CD4-positive, alpha-beta T cell treated with Interleukin-4 for 4 hours (primary cell): ENCODE measurements at places on chromosomes 7 and 10.
A peak's percentile ranks its signal among the peaks of the same experiment; 100 is the strongest.

DNA sequence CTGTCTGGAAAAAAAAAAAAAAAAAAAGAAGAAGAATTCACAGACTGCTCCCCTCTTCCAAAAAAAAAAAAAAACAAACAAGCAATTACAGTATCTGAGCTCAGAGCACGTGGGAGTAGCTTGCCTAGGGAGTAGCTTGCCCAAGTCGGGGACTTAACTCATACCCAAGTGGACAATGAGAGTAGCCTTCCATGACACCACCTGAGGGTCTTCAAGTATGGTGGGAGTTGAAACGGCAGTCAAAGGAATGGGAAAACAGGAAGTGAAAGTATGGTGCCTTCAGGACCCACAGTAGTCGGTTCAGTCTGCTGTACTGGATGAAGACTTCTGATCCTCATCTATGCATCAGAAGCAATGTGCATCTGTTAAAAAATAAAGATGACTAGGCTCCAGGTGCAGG is 10.6 kb downstream of the VOPP1 start:
- no peak for DNase-seq

GRCh38 chr10:123911866-123912265 is 20.3 kb upstream of the CPXM2 start:
- DNase-seq = no peak

DNA sequence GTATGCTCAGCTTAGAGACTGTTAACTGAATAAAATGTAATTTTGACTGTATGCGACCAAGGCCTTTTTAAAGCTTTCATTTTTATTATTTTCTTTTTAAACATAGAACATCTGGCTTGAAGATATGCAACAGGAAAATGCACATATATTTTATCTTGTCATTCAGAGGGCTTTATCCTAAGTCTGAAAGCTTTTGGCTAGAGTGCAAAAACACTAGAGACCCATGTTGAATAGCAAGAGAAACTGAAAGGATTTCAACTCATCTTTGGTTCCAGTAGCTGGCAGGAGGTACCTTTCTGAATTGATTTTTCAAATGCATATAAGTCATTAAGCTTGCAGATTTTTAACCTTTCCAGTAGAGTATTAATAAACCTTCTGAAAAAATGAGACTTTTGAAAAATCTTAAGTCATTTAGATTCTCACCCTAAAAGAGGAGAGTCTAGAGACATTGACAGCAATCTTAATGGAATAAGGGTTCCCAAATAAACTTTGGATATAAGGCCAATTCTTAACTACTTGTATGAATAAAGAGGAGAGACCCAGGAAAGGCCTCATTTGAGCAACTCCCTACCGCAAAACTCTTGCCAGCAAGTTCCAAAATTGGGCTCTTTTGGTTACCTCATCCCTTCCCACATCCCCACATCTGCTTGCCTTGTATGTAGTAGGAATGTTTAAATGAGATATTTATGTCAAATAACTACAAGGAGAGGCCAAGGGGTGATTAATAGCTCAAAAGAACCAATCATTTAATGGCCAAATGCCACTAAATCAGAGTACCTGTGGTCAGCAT is 454.4 kb downstream of the HTR7 start:
- DNase-seq = no peak

DNA sequence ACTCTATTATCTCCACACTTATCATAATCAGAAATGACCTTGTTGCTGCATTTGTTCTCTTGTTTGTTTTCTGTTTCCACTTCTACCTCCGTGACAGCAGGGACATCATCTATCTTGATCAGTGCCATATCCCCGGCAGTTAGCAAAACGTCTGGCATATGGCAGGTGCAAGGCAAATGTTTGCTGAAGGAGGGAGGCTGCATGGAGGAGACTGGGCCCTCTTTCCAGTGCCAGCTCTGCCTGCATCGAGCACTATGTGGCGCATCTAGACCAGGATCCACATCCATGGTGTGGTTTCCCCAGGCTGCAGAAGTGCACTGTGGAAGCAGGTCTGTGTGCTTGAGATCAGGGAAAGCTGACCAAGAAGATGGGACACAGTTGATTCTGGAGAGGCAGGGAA is 181.2 kb downstream of the KCNMA1 start:
- DNase-seq = no peak

DNA sequence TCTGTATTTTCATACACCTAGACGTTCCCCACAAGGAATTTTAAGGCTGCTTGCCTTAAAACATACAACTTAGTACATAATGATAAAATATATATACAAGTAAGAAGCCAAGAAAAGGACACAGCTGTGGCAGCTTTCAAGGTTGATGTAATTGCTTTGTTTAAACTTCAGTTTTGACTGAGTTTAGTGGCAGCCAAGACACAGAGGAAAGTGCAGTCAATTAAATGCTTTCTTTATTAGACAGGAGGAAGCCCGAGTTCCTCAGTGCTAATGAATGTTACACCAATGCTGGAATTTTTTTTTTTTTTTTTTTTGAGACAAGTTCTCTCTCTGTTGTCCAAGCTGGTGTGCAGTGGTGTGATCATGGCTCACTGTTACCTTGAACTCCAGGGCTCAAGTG is 11.2 kb upstream of the STK31 start:
- DNase-seq = no peak

GRCh38 chr7:84729284-84729683 is 457.6 kb downstream of the SEMA3D start:
- DNase-seq = no peak

DNA sequence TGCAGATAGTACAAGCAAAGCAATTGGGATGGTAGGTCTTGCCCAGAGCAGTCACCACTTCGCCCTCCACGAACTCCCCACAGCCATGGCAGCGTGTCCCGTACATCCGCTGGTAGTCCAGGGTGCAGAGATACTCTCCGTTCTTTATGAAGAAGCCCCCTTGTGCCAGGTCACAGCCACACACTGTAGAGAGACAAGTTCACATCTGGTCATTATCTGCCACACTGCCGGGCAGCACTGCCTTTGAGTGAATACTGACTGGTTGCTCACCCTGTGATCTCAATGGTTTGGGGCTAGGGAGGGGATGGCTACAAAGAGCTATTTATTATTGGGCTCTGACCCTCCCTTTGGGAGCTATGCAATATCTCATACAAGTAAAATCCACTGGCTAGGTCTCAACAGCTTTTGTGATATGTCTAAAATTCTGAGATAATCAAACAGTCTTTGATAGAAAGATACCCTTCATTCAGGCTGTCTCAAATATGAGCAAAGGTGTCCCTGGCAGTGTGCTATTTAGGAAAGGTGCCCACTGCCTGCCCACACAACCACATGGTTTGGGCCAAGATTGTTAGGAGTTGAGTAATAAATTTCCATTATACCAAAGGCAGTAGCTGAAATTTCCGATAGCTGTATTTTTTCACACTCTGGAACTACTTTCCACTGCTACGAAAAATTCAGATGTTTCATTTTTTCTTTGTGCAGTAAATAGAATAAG is 82.5 kb downstream of the ABLIM1 start:
- no peak for DNase-seq

DNA sequence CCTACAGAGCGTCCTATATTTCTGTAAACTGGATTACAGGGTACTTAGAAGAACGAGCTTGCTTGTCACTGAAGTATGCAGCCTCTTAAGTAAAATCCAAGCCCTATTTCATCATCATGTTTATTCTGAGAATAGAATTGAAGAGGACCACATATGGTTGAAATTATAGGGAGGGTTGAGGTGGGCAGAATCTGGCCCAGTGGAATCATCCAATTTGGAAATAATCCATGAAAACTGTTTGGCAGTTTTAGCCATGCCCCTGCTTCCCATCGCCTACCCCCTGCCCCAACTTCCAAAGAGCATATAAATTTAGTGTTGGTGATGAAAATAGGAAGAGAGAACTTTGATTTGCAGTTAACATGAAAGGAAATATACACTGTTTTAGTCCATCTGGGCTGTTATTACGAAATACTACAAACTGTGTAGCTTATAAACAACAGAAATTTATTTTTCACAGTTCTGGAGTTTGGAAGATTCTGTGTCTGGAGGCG is 150.4 kb downstream of the PRKG1 start:
- no peak for DNase-seq

DNA sequence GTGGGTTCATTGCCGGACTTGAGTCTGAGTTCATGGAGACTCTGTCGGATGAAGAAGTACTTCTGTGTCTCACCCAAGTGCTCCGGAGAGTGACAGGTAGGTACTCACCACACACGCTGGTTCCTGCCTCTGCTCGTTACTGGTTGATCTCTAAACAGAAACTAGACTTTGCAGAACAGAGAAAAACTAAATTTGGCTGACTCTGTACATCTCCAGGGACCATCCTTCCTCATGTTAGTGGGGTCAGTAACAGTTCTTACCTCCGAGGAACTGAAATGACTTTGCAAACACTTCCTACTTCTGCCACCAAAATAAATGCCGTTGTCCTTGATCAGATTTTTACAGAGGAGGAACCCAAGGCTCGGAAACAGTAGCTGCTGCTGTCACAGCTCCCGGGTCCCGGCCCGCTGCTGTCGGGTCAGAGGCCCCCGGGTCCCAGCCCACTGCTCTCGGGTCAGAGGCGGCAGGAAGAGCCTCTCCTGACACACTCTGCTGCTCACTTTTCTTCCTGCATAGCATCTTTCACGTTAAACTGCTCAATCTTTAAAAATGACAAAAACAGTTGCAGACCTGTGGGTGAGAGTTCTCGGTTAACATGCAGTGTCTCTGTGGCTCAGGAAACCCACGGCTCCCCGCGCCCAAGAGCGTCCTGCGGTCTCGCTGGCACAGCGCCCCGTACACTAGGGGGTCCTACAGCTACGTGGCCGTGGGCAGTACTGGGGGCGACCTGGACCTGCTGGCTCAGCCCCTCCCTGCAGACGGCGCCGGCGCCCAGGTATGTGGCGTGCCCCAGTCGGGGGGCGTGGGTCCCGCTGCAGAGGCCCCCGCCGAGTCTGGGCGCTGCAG is 4.8 kb upstream of the MTG1 start:
- DNase-seq = peak; percentile 63

DNA sequence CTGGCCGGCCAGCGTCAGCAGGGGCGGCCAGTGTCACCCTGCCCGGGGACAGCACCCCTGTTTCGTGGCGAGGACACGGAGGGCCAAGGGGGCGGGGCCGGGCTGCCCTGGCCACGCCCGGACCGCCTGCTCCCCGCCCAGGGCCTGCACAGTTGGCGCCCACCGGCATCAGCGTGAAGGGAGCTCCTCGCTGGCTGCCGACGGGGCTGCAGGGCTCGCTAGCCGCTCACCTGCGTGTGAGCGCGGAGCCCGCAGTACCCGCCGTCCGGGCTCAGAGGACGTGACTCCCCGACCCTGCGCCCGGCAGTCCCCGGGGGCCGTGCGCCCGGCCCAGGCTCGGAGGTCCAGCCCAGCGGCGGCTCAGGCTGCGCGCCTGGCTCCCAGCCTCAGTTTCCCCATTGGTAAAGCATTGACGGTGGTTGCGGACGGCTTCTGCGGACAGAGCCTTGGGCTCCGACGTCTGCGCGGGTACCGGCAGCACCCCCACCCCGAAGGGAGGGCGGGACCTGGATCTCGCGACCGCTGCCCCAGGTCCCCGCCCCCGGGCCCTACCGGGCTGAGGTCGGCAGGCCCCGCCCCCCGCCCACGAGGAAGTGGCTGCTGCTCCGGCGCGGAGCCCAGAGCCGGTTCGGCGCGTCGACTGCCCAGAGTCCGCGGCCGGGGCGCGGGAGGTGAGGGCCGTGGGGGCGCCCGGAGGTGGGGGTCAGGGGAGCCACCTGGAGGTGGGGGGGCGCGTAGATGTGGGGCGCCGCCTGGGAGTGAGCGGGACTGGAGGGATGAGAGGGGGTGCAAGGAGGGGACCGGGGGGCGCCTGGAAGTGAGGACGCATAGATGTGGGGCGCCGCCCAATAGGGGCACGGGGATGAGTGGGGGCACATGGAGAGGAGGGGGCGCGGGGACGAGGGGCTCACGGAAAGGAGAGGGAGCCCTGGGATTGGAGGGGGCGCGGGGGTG is at the start of gene ARPC1B:
Gene ARPC1B (plus strand): TSS at position 620 of the 954 bp plus-strand sequence. CDS start 10,985 bp downstream, outside the sequence.
- peak; percentile 78 for DNase-seq

DNA sequence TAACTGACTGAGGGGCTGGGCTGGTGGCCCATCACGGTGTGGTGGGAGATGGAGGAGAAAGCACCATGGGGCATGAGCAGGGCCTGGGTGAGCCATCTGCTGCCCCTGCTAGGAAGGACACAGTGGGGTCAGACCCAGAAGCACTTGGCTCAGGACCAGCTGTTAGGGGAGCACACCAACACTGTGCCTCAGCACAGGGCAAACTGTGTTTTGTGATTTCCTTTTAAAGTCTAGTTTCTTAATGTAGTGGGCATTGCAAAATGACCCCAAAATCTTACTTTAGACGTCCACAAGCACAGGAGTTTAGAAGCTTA is 41.2 kb downstream of the NCAPG2 start:
- DNase-seq = no peak
